Ureter (tissue), 1 donor: ENCODE measurements at places on chromosomes 6 and 20.

GRCh38 chr6:15557174-15557573 is 105.7 kb downstream of the DTNBP1 start:
- DNase-seq: no peak

GRCh38 chr20:4088766-4089165 is 73.4 kb upstream of the RNF24 start:
- no peak for DNase-seq

DNA sequence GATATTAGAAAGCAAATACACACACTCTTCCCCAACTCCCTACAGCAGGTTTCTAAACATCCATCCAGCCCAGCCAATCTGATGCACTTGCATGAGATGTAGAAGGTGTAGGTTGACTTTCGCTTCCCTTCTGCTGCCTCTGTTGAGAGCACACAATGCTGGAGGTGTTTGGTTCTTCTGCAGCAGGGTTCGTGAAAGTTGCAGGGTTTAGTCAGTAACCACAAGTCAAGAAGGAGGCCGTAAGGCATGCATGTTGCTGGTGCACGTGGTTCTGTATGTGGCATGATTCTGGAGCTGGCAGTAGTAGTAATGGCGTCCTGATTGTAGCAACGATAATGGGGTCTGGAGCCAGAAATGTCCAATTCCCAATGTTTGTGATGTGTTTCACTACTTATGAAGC is 53.0 kb downstream of the DEK start:
- DNase-seq: no peak

- DNase-seq: no peak
Measured at GRCh38 chr20:47672886-47673670, 112.2 kb downstream of the SULF2 start.

DNA sequence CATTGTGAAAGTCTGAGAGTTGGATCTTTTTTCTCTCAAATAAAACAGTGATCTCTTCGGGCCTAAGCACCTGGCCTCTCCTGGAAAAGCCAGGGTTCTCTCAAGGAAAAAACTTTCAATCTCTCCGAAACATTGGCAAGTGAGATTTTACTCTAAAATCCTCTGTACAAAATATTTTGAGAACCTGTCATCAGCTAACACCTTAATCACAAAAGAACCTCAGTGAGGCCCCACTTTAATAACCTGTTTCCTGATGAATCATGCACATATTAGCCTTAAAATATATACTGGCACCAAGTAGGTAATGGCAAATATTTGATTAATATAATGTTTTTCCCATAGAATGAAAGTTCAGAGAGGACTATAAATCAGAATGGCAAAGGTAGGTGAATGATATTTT is 177.9 kb downstream of the FRK start:
- no peak for DNase-seq
